Pons (tissue), 1 donor: ENCODE measurements at places on chromosomes 1 and 21.

GRCh38 chr1:241715435-241715834, 63.4 kb downstream of the WDR64 start:
- DNase-seq, result no peak

DNA sequence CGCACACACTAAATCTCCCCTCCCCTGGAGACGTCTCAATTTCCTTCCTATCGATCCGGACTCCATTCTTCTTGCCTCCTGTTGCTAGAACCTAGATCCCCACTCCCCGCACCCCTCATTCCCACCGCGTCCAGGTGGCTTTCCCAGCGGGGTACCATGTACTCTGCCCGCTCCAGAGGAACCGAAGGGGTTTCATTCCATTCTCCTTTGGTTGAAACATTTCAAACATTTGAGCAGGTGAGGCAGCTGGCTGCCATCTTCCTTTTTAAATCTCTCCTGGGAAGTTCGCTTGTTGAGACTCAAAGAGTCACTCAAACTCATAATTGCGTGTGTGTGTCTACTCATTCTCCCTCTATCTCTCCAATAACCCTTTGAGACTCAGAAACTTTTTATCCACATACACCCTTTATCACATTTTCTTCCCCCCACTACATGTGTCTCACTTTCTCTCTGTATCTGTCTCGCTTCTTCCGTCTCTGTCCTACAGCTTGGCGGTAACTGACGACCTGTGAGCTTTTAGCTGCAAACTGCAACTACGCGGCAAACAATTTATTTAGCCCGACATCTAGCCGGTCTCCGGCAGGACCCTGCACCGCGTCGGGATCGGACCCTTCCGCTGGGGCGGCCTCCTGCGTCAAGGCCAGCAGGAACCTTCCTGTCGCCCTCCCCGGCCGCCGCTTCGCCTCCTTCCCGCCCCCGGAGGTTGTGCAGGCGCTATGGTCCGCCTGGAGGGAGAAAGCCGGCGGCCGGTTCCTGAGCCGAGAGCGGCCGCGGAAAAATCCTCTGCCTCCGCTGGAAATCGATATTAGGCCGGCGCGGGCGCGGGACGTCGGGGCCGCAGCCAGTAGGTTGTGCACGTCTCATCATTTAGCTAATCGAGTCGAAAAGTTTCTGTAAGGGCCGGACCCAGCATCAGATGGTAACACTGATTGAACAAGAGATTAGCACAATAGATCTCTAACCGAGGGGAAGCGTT, 3.0 kb upstream of the FOXD3 start:
- DNase-seq, result no peak

DNA sequence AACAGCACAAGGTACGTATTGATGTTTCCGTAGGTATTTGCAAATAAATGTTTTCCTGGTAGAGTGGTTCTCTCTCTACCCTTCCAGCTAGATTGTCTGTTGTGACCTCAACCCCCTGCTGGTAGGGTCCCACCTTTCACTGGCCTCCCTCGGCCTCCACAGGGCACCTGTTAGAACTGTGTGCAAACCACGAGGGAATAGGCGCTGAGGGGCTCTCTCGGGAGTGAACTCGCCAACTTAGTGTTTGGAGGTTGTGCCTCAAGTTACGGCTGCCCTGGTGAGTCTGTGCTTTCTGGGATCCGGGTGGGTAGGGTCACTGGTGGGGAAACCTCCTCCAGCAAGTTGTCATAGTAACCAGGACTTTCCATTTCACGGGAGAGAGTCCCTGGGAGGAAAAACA, 204.7 kb upstream of the EDN2 start:
- DNase-seq, result no peak

DNA sequence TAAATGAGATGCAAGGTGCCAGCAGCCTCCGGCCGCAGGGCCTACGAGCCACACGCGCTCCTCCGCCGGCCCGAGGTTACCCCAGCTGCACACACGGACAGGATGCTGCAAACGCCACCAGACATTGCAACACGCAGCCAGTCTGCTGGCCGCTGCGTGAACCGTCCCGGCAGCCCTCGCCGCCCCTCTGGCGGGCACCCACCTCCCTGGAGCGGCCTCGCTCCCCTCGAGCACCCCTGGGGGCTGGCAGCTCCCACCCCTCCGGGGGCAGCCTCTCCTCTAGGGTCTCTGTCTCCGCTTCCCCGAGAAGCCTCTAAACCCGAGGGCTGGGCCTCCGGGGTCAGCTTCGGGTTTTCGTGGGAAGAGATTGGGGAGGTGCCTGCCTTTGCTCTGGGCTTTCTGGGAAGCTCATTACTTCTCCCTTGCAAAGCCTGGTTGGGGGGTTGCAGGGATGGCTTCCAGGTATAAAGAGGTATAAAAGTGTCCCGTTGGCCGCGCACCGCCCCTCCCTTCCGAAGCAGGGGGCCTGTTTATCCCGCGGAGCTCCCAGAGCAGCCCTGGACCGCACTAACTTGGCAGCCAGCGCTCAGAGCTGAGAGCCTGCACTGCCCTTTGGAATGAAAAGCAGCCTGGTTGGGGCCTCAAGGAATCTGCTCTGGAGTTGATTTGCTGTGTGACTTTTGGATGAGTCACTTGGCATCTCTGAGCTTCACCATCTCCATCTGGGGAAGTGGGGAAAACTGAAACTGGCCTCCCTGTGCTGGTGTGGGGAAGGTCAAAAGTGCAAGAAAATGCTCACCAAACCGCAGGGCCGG, 21.8 kb downstream of the DHRS3 start:
- peak; percentile 61 for DNase-seq

- DNase-seq, result no peak
Measured at GRCh38 chr1:155882235-155882634, 22.9 kb downstream of the SYT11 start.

DNA sequence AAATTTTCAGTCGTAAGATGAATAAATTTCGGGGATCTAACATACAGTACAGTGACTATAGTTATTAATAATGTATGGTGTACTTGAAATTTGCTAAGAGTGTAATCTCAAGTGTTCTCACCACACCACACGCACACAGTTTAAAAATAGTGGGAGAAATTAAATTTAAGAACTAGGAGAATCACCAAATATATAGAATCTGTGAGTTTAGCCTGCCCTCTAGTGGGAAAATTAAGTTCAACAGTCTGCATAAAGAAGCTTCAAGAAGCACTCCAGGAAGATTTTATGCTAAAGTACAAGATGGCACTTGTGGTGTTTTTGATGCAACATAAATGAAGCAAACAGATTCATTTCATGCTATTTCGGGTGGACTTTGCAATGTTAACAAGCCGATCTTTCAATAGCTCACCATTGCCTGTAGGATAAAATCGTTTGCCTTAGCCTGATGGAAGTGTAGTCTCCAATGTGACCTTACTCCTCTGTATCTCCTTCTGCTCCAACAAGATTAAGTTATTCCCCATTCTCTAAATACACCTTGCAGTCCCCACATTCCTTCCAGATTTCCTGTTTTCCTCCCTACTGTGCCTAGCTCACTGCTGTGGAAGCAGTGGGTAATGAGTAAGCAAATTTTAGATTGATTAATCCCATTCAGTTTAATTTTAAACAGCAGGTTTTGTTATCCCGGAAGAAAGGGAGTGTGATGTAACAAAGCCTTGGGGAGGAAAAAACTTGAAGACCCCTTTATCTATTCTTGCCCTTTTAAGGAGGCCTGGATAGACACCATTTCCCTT, 8.7 kb upstream of the PIK3C2B start:
- DNase-seq, result peak; percentile 93

GRCh38 chr1:11880181-11880575, 21.4 kb upstream of the NPPB start:
- DNase-seq, result no peak

DNA sequence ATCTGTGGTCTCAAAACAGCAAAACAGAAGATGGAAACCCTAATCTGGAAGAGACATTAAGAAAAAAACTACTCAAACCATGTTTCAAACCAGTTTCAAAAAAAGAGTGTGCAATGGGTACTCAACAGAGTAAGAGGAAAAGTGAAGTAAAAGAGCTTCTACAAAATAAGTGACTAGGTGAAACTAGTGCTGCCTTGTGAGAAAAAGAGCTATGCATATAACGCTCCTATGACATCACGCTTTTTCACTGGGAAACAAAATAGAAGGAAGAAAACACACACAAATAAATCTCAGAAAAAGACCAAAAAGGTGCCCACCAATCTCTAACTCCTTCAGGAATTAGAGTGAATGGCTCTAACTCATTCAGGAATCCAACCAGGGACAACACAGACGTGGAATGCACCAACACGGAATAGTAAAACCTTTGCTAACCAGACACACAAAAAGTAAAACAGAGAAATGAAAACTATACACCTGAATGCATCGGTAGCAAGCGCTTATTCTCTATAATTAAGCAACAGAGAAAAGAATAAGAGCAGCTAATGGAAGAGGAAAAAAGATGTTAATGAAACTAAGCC, 1.3 kb downstream of the FOXJ3 start:
- DNase-seq, result no peak

DNA sequence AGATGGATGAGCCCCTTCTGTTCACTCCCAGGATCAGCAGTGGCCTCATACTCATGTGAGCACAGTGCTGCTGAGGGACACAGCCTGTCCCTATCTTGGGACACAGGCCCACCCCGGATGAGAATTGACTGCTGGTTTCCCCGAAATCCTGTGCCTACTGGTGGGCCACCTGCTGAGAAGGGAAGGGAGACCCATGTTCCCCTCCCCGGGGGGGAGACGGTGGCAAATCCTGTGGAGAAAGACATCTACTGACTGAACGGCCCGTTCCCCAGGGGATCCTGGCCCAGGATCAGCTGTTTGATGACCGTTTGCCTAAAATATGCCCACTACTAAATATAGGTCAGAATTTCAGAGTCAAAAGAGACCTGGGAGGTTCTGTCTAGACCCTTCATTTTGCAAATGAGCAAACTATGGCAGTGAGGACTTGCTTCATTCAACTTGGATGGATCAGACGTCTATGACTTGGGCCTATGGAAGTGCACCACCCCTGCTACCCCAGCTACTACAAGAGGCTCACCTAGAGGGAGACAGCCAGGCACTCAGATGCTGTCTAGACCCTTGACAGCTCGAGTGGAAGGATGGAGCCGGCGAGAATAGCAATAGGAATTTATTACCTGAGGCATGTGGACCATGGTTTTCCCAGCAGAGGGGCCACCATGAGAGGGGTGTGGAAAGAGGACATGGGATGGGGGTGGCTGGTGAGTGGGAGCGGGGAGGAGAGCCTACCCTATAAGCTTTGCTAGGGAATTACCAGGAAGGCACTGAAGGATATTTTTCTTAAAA, 15.6 kb upstream of the THEMIS2 start:
- DNase-seq, result no peak

- DNase-seq, result no peak
Measured at GRCh38 chr1:54559111-54559548, 11.1 kb downstream of the ACOT11 start.

- no peak for DNase-seq
Measured at GRCh38 chr1:18408656-18409370, 71.9 kb upstream of the KLHDC7A start.

DNA sequence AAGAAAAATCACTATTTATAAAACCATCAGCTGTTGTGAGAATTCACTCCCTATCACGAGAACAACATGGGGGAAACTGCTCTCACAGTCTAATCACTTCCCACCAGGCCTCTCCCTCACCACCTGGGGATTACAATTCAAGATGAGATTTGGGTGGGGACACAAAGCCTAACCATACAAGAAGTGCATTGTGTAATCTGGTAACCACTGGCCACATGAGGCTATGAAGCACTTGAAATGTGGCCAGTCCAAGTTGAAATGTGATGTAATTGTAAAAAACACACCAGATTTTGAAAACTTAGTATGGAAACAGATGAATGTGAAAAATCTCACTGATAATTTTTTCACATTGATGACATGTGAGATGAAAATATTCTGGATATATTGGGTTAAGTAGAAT, 293.8 kb downstream of the TTLL7 start:
- DNase-seq, result no peak

- DNase-seq, result no peak
Measured at GRCh38 chr1:30058970-30059369, 664.4 kb downstream of the MATN1 start.

GRCh38 chr1:193674292-193674944, 488.0 kb upstream of the B3GALT2 start:
- no peak for DNase-seq

DNA sequence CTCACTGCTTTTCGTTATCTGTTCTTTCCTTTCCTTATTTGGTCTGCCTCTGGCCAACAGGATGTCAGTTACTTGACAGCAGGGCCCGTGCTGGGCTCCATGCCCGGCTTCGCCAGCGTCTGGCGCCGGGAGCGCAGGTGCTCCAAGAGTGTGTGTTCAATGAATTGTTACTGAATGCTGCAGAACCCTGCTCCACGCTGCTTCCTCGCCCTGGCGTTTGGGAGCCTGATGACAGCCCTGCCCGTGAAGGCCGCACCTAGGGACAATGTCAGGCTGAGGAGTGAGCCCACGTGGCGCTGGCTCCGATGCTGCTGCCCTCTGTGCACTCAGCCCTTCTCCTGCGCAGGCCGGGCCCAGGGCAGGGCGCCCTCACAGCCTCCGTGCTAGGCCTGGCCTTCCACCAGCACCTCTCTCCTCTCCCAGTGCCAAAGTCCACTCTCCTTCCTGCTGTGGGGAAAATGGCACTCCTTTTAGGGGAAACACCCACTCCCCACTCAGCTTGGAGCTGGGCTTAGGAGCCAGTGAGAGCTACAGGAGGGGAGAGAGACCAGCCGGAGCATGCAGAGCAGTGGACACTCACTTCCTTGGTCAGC, 51.4 kb downstream of the ACBD3 start:
- no peak for DNase-seq

- no peak for DNase-seq
Measured at GRCh38 chr1:163896001-163896400, 574.2 kb downstream of the NUF2 start.

GRCh38 chr1:160239582-160240299, 22.6 kb downstream of the DCAF8 start:
- DNase-seq, result no peak

DNA sequence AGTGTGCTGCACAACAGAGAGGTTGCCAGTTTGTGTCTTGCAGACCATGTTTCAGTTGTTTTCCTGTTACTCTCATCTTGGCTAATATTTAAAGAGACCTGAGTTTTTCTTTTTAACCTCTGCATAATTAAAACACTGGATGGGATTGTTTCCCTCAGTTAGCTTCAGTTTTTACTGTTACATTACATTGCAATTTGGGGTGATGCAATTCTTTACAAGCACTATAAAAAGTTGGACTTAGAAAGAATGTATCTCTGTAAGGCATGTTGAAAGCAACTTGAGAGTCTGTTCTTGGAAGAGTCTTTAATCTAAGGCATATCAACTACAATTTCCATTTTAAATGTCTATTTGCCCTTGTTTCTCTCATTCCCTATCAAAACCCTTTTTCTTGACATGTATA, 99.1 kb downstream of the DNM3 start:
- no peak for DNase-seq

DNA sequence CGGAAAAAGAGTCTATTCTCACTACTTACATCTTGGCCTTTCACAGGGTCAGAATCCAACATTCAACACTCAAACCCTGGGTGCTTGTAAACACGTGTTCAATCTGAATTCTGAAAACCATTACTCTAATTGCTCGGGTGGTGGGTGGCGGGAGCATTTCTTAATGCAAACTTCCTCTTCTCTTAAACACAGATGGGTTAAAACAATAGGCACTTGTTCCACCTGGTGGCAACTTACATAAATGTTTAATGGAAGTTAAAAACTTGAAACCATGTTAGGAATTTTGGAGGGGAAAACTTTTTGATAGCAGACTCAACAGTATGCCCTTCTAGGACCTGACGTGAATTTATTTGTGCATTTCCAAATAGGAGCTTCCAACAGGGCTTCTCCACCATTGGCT, 23.4 kb upstream of the TDRD10 start:
- no peak for DNase-seq
